ENCODE measurements at places on chromosomes 13 and 19.

DNA sequence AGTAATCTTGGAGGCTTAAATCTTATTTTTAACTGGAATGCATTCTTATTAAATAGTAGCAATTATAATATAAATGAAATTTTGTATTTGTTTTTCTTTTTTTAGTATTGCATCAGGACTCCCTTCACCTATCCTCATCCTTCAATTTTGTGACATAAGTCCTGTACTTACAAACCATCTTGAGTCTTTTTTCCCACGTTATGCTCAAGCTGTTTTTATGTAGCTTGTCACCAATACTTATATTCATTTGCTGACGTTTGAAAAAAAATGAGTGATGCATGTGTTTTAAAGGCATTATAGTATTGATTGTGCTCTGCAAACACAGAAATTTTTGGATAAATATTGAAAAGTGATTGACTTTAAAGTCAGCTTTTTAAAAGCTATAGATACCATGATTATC is 888 bp downstream of the GPR18 start:
- DNase-seq = no peak

DNA sequence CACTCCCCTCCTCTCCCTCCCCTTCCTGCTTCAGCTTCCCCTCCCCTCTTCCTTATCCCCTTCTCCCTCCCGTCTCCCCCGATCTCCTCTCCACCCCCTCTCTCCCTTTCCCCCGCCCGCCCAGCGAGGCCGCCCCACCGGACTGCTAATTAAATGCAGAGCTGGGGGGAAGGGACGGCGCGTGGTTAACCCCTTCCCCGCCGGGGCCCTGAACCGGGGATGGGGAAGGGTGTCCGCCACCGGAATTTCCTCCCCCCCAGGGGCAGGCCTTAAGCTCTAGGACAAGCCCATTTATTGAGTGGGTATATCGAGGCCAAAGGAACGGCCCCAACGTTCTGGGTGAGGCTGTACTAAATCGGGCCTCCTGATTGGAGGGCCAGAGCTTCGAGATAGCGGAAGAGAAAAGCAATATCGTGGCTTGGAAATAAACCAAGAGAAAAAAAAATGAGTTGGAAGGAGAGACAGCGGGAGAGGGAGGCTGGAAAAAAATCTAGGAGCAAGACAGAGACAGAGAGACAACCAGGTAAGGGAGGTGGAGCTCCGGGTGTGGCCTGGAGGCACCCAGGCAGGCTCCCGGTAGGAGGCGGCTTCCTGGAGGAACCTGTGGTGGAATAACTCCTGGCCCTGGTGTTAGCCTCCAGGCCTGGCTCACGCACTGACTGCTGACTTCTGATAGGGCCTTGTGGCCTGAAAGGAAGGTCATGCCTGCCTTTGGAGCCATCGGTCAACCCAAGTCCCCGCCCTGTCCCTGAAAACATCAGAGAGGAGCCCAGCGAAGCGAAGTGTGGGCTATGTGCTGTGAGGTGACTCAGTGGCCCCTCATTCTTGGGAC is 11.6 kb upstream of the JUND start:
- DNase-seq = peak; percentile 92

- no peak for DNase-seq
Measured at GRCh38 chr13:37595162-37595561, 3.4 kb downstream of the POSTN start.

DNA sequence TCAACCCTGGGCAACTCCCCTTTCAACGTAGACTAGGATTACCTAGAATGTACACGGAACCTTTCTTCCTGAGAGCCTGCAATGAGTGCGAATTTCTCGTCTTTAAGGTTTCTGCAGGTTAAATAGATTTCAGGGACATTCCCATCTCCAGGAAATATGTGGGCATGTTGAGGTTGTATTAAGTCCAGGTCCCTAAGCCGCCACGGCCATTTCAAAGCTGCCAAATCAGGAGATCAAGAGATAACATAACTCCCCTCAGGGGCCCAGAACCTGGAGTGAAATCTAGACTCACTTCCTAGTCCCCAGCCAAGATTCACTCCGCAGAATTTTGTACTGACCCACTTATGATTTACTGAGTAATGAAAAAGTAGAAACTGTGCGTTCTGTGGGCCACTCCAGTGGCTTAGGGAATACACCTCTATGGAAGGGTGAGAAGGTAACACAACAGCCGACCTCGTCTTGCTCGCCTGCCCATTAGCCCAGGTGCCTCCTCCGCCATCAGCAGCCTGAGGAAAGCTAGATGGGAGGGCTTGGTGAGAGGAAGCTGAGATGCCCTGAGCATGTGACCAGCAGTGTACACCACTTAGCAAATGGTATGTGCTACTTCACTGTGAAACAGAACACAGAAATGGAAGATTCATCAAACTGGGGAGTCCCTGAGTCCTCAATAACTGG is 98.5 kb upstream of the SOX1 start:
- DNase-seq = no peak

GRCh38 chr13:85013006-85013405 is 786.2 kb downstream of the SLITRK6 start:
- no peak for DNase-seq

DNA sequence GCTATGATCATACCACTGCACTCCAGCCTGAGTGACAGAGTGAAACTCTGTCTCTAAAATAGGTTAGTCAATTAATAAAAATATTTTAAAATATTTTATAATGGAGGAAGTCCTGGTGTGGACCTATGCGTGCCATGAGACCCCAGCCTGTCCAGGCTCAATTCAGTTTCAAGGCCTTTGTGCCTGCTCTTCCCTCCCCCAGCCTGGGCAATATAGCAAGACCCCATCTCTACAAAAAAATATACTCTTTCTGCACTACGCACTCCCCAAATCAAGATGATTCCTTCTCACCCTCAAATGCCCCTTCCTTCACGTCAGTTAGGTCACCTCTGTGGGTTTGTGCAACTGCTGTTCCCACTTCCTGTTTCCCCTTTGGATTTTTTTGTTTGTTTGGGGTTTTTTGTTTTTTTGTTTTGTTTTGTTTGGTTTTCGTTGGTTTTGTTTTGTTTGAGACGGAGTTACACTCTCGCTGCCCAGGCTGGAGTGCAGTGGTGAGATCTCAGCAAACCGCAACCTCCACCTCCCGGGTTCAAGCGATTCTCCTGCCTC is 1.4 kb upstream of the HSH2D start:
- no peak for DNase-seq

DNA sequence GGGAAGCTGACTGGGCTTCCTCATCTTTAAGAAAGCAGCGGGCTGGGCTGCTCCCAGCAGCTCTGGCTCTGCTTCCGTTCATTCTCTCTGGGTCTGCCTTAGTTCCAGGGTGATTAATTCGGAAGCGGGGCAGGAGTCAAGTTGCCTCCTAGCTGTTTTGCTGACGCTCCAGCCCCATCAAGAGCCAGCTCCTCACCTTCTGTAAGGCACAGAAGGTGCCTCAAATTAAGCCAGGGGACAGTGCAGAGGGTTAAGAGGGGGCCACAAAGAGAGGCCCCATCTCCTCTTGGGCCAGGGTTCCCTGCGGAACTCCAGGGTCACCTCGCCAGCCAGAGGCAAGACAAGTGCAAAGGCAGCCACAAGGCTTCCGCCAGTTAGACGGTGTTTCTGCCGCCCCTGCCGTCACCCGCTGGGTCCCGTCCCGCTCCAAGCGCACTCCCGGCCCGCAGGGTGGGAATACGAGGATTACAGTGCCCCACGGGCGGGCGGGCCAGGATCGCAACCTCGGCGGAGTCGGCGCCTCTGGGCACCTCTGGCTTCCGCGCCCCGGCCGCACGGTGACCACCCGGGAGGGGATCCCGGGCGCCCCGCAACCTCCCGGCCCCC is 508 bp downstream of the SLC15A1 start:
- DNase-seq = no peak

- DNase-seq = no peak
Measured at GRCh38 chr13:62375653-62376052, 960.0 kb upstream of the PCDH20 start.

DNA sequence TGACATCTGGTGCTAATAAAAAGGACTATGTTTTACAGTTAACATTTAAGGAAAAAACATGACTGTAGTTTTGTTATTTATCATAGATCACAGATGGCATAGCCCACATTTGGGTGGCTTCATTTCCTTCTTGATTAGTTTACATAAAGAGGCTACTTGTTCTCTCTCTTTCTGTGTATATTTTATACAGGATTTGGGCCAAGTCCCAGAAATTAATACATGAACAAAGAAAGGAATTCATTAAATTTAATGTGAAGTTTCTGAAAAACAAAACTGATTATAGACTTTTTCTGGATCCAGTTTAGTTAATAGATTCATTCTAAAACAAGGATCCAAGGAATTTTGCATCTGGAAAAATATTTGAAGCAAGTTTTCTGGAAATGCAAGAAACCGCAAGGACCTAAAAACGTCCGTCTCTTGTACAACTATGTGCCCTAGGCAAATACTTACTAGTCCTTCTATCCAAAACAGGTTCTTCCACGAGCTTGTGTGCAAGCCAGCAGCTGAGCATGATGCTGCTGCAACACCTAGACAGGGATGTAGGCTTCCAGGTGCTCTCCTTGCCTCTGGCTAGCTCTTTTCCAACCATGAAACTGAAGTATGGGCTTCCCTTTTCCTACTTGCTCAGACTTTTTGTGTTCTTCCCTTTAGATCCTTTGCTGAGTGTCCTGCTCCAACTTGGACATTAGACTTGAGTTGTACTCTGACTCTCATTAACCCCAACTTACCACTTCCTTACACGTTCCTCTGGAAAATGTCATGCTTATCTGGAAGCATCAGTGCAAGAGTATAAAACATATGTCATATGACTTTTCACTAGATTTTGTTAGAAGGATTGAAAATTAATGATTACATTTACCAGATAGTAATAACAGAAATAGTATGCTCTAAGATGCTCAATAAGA is 161.5 kb upstream of the STARD13 start:
- no peak for DNase-seq

GRCh38 chr13:67230404-67231288 is 510 bp upstream of the PCDH9 start:
- peak; percentile 99 for DNase-seq

DNA sequence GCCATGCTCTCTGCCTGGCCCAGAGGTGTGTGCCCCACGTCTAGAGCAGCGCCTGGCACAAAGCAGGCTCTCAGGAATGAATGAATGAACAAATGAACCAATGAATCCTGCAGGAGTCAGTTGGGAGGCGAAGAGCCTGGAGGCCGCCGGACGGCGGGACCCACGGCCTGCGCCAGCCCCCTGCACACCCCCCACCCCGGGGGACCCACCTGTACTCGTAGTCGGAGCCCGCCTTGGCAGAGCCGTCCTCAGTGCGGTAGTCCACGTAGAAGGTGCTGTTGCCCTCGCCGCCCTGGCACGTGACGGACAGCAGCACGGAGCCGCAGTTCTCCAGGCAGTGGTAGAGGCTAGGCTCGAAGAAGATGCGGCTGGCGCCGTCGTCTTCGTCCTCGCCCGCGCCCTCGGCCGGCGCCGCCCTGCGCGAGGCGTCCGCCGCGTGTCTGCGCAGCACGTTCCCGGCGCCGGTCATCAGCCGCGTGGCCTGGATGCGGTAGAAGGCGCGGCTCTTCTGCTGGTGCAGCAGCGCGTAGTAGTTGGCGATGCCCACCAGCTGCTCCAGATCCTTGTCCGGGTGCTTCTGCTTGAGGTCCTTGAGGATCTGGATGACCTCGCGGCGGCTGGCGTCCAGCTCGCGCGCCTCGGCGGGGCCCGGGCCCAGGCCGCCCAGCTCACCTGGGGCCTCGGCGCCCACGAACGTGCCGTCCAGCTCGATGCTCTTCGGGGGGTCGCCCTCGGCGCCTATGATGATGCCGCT is 14.8 kb downstream of the SLC8A2 start:
- no peak for DNase-seq

GRCh38 chr19:14106840-14107239 is 10.7 kb downstream of the PRKACA start:
- peak; percentile 54 for DNase-seq

DNA sequence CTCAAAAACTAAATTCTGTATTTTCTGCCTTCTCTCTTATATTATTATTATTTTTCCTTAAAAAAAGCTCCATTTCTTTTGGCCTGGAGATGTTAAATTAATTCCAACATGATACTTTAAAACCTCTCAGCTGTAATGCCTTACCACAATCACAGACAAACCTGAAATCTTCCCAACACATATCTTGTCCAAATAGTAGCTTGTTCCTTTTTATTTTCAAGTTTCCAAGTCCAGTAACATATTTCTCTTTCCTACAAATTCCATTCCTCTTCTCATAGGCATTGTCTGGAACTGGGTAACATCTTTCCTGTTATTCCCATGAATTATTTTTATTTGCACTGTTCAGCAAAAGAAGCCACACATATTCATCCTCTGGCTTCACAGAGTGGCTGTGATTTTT is 137.0 kb downstream of the SLITRK6 start:
- DNase-seq = no peak

GRCh38 chr13:85671336-85671735 is 127.9 kb downstream of the SLITRK6 start:
- no peak for DNase-seq

DNA sequence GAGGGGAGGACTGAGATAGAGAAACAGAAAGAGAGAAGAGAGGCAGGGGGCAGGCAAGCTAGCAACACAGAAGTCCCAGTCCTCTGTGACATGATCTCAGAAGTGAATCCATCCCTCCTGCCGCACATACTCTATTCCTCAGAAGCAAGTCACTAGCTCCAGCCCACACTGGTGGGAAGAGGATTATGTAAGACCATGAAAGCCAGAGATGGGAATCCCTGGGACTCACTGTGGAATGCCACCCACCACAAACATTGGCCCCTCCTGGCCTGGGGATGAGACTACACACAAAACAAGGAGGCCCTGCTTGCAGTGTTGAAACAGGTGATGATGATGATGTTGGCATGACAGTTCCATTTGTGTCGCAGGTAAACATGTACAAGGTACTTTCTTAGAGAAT is 419.9 kb downstream of the IRS2 start:
- DNase-seq = no peak

DNA sequence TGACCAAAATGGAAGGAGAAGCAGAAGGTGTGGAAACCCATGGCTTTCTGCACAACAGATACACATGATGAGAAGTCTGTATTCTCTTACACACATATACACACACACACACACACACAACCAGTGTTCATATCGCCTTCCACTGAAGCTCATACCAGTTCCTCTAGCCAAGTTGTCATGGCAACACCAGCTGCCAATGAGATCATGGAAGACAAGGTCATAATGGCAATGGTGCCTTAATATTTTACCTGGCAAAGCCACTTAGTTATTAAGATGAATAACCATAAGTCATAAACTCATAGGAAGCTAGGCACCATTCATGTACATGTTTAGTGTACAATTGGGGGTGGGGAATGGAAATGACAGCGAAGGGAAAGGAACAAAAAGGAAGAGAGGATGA is 2.6 kb upstream of the DHRS12 start:
- no peak for DNase-seq

GRCh38 chr19:47028195-47028601 is 8.6 kb downstream of the NPAS1 start:
- DNase-seq = no peak

DNA sequence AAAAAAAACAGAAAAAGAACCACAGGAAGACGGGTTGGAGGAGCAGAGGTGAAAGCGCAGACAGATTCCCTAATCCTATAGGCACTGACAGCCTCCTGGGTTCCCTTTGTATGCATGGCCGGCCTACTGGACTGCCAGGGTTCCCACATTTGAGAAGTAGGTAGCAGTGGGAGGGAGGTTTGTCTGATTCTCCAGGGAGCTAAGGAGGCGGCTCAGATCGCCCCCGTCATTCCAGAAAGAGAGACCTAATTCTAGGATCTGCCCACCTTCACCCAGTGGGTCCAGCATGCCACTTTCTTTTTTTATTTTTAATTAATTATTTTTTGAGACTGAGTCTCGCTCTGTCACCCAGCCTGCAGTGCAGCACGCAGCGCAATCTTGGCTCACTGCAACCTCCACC is 9.7 kb upstream of the CCL25 start:
- DNase-seq = no peak

GRCh38 chr13:41411522-41411921 is 45.8 kb upstream of the RGCC start:
- DNase-seq = no peak

GRCh38 chr13:23567906-23568460 is 2.2 kb upstream of the TNFRSF19 start:
- no peak for DNase-seq
